ENCODE measurements at places on chromosomes 11 and 22.

GRCh38 chr11:118903204-118904015 is 19.7 kb downstream of the CXCR5 start:
- no peak for DNase-seq

DNA sequence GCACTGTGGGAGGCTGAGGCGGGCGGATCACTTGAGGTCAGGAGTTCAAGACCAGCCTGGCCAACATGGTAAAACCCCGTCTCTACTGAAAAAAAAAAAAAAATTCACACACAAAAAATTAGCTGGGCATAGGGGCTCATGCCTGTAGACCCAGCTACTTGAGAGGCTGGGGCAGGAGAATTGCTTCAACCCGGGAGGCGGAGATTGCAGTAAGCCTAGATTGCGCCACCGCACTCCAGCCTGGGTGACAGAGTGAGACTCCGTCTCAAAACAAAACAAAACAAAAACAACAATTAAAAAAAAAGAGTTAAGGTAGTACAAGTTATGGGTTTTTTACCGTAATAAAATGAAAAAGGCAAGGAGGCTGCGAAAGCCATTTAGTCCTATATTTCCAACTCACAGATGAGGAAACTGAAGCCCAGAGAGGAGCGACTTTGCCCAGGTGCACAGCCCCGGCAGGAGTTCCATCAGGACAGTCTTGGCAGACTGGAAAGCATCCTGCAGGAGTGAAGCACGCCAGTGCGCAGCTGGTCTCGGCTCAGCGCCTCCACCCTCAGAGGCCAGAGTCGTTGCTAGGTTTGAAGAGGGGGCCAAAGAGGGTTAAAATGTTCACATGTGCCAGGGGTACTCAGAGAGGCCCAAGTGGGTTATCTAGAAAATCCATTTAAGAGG is 3.8 kb upstream of the FADS3 start:
- no peak for DNase-seq

GRCh38 chr11:48154151-48154550 is 62.5 kb upstream of the OR4B1 start:
- no peak for DNase-seq

- DNase-seq, result no peak
Measured at GRCh38 chr11:131389582-131389981, 19.2 kb downstream of the NTM start.

GRCh38 chr22:47919001-47919441 is 1156.6 kb downstream of the TBC1D22A start:
- peak; percentile 4 for DNase-seq

- DNase-seq, result peak; percentile 36
Measured at GRCh38 chr11:83249972-83250593, 36.1 kb downstream of the CCDC90B start.
